Activated CD4-positive, alpha-beta T cell treated with anti-CD3 and anti-CD28 coated beads, Interleukin-2, amount 10 ng/mL, durations not matched to agents 7 days and 5 days (primary cell): ENCODE measurements at places on chromosomes 13 and 19. TPM values are rescaled to one million over a fixed set of nuclear protein-coding genes. Genes with fewer than 3 reads are reported as not detected.

DNA sequence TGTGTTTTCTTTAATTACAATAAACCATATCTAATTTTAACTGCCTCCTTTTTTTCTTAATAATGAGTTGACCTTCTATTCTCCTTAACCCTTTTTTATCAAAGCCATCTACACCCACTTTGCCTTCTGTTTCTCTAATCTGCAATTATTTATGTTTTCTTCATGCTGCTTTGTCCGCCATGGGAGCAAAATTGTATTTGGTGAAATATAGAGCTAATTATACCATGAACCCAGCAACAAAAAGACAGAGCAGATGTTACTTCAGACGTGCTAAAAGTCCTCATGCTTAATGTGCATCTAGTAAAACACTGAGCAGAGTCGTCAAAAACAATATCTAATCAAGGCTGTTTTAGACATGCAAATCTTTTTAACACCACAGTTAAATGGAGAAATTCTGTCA, 264.7 kb downstream of the DACH1 start:
- H3K36me3 ChIP-seq = no peaks in the 10 kb centered on the region
- DNase-seq = no peak
- no peak overlapping the region for H3K4me3 ChIP-seq
- H3K27ac ChIP-seq = no peak overlapping the region
- no peaks in the 10 kb centered on the region for H3K27me3 ChIP-seq

Gene MAP4K1
- 313 TPM for total RNA-seq

DNA sequence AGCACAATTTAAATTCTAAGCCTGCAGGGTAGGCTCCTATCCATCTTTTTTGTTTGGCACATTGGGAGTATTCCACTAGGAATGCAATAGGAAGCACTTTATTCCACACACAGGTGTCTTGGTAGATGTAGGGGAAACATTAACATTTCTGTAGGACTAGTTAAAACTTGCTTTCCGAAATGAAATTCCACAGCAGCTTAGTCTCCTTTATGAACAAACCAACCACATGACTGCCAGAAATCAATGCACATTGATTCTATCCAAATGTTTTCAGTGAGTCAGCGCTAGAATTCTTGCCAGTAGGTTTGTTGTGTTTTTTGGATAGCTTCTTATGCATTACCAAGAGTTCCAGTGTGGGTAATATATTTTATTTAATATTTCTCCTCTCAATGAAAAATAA, 207.9 kb upstream of the CSNK1A1L start:
- no peaks in the 10 kb centered on the region for H3K4me1 ChIP-seq
- no peaks in the 10 kb centered on the region for H3K27me3 ChIP-seq
- H3K27ac ChIP-seq = no peak overlapping the region
- H3K36me3 ChIP-seq = no peaks in the 10 kb centered on the region

Gene C19orf38
- total RNA-seq = 2.4 TPM

DNA sequence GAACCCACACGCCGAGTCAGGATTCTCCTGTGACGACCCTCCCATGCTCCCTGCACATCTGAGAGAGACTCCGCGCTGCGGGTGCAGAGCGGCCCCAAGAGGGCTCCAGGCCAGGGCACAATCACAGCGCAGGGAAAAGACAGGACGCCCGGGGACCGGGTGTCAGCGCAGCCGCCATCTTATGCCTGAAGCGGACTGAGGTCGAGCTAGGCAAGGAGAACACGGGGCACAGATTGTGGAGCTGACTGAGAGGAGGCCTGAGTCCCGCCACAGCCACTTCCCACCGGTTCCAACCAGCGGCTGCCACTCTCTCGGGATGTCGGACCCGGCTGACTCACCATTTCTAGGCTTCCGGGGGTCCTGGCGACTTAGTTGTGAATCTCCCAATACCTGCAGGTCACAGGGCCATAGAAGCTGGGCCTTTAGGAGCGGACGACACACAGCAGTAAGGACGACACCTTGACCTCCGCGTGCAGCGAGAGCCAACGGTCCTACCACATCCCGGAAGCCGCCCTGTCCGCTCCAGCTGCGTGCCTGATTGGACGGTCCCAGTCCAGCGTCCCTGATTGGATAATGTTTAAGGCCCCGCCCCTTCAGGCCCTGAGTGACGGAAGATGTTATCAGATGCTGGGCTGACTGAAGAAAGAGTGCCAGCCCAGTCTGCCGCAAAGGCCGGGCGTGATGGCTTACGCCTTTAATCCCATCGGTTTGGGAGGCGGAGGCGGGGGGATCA, at the start of gene ZNF728:
ZNF728 (minus strand) TSS at position 487 of the 733 bp plus-strand sequence; CDS start at position 341, 146 bp downstream.
- H3K27ac ChIP-seq = no peak within 1 kb of the TSS
- H3K4me3 ChIP-seq = no peak within 1 kb of the TSS
- no peaks in the 10 kb centered on the region for H3K27me3 ChIP-seq
- H3K36me3 ChIP-seq = peaks cover 1% of the 10 kb centered on the region
- H3K4me1 ChIP-seq = no peaks in the 10 kb centered on the region
- DNase-seq = no peak

Gene SPACA4
- total RNA-seq = not detected

GRCh38 chr13:106468207-106468606, 67.3 kb downstream of the EFNB2 start:
- no peak for DNase-seq
- H3K27me3 ChIP-seq = no peaks in the 10 kb centered on the region
- no peaks in the 10 kb centered on the region for H3K4me1 ChIP-seq
- no peak overlapping the region for H3K27ac ChIP-seq

Gene PPM1N
- 1.1 TPM for total RNA-seq

Gene ZC3H4
- total RNA-seq = 99.5 TPM

DNA sequence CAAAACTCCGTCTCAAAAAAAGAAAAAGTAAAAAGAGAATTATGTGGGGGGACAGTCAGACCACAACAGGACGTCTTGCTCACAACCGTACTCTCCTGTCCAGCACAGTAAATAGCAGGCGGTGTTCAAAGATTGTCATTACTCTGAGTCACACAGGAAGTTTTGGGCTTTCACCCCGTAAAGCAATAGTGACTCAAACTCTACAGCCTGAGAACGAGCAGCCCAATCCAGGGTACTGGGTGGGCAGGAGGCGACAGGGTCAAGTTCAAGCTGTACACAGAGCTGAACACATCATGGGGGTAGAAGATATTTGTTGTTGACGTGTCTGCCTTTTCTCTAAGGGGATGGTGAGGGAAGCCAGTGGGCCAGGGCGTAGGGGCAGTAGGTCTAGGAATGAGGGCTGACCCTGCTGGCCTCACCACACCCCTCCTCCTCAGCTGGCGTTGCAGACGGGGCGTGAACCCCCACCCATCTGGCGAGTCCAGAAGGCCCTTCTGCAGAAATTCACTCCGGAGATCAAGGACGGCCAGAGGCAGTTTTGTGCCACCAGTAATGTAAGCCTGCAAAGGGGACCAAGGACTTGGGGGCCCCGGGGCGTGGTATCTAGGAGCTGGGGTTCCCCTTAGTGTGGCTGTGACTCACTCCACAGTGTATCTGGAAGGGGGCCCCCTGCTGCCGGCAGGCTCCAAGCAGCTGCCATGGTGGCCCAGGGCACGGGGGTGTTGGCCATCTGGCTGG, 23.3 kb downstream of the PRR12 start:
- no peak for DNase-seq
- H3K27ac ChIP-seq = peak overlapping the region; percentile 52
- peaks cover 11% of the 10 kb centered on the region for H3K4me1 ChIP-seq
- H3K4me3 ChIP-seq = no peak overlapping the region
- no peaks in the 10 kb centered on the region for H3K27me3 ChIP-seq

DNA sequence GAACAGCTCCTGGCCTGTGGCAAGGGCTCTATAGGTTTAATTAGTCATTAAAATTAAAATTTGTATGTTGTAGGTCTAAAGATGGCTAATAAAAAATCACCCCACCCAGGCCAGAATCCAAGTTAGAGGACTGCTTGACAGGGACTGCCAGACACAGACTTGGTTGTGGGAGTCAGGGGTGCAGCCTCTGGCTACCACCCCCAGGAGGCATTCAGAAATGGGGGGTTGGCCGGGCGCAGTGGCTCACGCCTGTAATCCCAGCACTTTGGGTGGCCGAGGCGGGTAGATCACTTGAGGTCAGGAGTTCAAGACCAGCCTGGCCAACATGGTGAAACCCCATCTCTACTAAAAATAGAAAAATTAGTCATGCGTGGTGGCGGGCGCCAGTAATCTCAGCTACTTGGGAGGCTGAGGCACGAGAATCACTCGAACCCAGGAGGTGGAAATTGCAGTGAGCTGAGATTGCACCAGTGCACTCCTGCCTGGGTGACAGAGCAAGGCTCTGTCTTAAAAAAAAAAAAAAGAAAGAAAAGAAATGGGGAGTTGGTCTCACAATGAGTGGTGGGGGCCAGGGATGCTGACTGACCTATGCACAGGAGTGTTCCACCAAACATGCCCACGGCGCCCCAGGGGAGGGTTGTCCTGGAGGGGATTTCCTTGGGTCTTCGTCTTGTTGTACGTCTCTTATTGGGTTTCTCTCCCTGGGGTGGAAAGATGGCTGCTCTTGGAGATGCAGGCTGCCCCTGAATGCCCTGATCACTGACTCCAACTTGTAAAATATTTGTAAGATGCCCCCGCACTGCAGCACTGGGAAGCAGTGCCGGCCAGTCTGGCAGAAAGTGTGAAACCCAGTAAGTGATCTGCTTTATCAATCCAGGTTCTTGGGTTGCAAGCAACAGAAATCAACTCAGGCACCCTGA, 68.8 kb downstream of the SIPA1L3 start:
- no peaks in the 10 kb centered on the region for H3K27me3 ChIP-seq
- H3K4me1 ChIP-seq = no peaks in the 10 kb centered on the region
- H3K4me3 ChIP-seq = no peak overlapping the region

Gene CYP4F11
- total RNA-seq = not detected

DNA sequence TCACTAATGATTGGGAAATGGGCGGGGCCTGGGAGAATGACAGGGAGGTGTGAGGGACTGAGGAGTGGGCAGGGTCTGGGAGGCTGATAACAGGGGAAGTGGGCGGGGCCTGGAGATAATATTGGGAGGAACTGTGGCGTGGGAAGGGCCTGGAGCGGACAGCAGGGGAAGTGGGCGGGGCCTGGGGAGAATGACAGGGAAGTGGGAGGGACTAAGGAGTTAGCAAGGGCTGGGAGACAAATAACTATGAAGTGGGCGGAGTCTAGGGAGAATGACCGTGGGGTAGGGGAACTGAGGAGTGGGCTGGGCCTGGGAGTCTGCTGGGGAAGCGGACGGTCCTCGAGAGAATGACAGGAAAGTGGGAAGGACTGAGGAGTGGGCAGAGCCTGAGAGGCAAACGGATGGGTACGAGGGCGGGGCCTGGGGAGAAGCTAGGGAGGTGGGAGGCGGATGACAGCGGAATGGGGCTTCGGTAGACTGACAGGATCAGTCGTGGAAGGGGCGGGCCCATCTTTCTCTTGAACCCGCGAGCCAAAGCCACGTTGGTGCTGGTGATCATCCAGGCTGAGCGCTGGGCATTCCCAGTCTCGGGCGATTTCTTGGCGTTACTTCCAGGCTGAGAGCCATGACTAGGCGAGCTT, 14.0 kb upstream of the TUBB4A start:
- peak overlapping the region; percentile 89 for H3K4me3 ChIP-seq
- no peaks in the 10 kb centered on the region for H3K36me3 ChIP-seq
- peak; percentile 76 for DNase-seq
- H3K27ac ChIP-seq = peak overlapping the region; percentile 89

DNA sequence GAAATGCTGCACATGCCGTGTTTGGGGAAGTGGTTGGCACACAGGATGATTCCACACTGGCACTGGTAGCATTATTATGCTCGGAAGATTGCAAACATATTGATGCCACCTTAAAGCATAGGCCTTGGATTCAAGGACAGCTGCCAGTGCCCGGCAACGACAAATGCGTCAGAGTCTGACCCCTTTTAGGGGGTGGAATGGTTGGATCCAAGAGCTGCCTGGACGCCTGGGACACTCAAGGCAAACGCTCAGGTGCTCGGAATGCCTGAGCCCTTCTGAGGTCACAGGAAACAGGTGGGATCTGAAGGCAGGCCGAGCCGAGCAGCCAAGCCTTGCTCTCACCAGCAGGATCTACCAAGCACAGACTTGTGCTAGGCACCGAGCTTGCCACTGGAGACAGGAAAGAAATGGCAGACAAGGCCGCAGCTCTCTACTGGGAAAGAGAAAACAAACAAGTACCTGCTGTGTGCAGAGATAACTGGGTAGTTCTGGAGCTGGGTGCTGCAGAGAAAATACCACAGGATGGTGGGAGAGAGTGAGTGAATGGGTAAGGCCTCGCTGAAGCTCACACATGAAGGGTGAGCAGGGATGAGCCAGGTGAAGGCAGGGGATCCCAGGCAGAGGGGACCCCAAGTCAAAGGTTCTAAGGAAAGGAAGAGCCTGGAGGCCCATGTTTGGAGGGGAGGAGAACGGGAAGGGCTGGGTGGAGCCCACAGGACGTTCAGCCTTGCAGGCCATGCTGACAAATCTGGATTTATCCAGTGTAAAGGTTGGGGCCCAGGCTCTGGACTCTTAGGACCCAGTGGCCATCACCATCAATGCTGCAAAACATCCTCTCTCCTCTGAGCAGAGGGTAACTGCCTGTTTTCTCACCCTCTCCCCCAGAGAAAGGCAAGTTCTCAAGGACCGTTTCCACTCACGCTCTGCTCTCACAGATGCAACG, 9.2 kb downstream of the RANBP3 start:
- H3K27ac ChIP-seq = peak overlapping the region; percentile 57
- DNase-seq = no peak
- H3K4me1 ChIP-seq = peaks cover 79% of the 10 kb centered on the region
- H3K4me3 ChIP-seq = no peak overlapping the region
- H3K36me3 ChIP-seq = peaks cover 18% of the 10 kb centered on the region

DNA sequence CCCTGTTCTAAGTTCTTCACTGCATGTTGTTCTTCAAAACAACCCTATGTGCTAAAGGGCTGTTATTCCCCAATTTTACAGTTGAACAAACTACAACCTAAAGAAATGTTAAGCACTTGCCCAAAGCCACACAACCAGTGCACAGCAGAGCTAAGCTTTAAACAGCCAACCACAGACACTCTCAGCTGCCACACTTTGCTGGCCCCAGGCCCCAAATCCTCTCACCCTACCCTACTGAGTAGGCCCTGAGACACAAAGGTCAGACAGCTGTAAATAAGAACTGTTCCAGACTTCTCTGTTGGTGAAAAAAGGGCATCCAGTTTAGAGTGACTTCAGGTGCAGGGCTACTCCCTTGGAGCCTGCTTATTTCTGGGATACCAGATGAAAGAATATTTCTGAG, 30.0 kb downstream of the GRIK5 start:
- H3K27ac ChIP-seq = no peak overlapping the region
- H3K27me3 ChIP-seq = no peaks in the 10 kb centered on the region
- H3K36me3 ChIP-seq = no peaks in the 10 kb centered on the region
- H3K4me1 ChIP-seq = peaks cover 1% of the 10 kb centered on the region
- DNase-seq = no peak
- no peak overlapping the region for H3K4me3 ChIP-seq

GRCh38 chr19:45739498-45740439, 6.5 kb downstream of the MEIOSIN start:
- H3K27me3 ChIP-seq = peaks cover 6% of the 10 kb centered on the region
- no peak overlapping the region for H3K4me3 ChIP-seq
- DNase-seq = no peak
- H3K4me1 ChIP-seq = no peaks in the 10 kb centered on the region
- H3K36me3 ChIP-seq = no peaks in the 10 kb centered on the region
- H3K27ac ChIP-seq = no peak overlapping the region

DNA sequence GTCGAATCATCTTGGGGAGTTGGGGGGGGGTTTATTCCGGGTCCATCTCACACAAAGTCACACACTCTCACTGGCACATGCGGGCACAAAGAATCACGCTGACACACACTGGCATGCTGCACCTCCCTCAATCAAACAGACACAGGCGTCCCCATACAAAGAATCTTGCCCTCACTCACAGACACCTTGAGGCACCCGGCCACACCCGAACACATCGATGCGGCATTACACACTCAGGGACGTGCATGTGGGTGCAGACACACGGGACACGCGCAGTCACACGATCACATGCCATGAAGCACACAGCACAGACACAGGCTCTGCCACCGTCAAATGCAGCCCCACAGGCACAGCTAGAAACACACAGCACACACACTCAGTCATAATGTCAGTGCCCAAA, 7.8 kb downstream of the NFIX start:
- no peak overlapping the region for H3K4me3 ChIP-seq
- no peak for DNase-seq
- no peaks in the 10 kb centered on the region for H3K36me3 ChIP-seq
- peaks cover 6% of the 10 kb centered on the region for H3K27me3 ChIP-seq
- H3K4me1 ChIP-seq = no peaks in the 10 kb centered on the region
- no peak overlapping the region for H3K27ac ChIP-seq
